Common myeloid progenitor, CD34-positive (primary cell): ENCODE measurements at places on chromosomes 11 and 22.
A peak's percentile ranks its signal among the peaks of the same experiment; 100 is the strongest.

DNA sequence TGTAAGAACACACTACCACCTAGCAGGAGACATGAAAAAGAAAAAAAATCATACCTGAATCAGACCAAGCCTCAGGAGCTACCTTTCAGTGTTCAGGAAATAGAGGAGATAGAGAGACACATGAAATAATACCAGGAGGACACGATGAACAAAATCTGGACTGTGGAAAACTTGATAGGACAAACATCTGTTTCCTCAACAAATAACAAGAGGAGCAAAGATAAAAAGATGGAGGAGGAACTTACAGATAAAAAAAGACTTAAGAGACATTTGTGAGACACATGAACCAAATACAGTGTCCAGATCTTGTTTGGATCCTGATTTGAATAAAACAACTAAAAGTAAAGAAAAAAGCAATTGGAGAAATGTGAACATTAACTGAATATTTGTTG, 12.4 kb upstream of the KCNE3 start:
- H3K36me3 ChIP-seq, result no peaks in the 10 kb centered on the region
- H3K27ac ChIP-seq, result no peak overlapping the region
- no peak overlapping the region for H3K4me3 ChIP-seq
- DNase-seq, result peak; percentile 38

DNA sequence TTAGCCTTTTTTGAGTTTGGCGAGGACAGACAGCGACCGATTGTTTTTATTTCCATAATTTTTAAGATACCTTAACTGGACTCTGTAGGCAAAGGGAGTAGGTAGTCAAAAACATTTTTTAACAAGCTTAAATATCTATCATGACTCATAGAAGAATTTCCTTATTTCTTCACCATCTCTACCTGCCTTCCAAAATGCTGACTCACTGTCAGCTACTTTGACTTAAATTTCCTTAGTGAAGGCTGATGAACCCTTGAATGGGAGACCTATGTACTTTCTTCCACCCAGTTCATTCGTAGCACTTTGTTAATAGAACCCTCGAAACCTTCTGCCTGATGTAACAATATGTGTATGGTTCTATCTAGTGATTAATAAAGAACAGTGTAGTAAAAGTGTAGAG, 1.1 kb upstream of the MTMR2 start:
- H3K27ac ChIP-seq, result no peak overlapping the region
- DNase-seq, result peak; percentile 38

DNA sequence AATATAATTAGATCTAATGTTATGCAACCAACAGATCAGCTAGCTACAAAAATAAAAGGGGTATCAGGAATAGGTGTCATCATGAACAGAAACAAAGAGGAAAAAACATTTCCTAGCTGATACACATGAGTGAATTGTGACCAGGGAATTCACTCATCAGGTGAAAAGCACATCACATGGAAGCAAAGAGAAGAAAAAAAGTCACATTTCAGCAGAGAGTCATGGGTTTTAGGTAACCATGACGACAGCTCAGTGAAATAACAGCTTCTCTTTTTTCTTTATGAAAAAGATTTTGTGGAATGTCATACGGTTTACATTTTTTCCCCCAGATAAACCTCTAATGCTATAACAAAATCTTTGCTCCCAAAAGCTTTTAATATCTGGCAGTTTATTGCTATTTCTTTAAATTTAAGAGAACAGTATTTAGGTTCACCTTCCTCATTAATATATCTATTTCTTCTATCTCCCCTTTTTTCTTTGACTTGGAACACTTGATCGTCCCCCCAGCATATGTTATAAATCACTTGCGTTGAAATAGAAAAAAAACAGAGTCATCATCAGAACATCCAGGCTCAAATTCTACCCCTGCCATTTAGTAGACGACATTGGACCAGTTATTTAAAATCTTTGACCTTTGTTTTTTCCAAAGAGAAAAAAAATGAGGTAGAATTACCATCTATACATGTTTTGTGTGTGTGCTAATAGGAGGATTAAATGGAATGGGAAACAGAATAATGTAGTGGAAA, 5.3 kb downstream of the TYR start:
- H3K27ac ChIP-seq, result no peak overlapping the region
- H3K36me3 ChIP-seq, result no peaks in the 10 kb centered on the region
- no peaks in the 10 kb centered on the region for H3K27me3 ChIP-seq

DNA sequence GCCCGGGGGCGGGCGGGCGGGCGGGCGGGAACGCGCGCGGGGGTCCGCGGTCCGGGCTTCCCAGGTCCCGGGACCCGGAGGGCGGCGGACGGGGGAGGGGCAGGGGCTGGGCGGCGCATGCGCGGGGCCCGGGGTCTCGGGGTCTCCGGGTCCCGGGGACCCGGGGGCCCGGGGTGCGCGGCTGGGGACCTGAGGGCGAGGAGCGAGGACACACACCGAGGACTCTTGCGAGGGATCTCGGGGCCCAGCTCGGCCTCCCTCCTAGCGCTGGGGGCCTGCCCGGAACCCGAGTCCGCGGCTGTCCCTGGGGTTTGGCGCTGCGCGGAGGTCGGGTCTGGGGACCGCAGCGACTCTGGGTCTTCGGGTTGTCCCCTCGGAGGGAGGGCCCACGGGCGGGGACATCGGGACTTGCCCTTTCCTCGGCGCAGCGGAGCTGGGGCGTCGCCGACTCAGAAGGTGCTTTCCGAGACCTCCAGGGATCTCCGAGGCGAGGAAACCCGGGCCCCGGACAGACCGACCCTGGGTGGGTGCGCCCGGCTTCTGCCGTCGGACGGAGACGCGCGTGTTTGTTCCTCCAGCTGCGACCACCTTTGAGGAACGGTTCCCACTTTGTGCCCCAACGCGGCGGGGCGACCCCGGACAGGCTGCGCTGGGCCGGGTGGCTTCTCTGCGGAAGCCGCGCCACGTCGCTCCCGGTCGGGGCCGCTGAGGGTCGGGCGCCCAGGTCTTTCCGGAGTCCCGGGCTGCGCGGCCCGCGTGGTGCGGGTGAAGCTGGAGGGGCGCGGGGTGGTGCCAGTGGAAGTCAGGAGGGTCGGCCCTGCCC, 540 bp downstream of the PPARA start:
- H3K36me3 ChIP-seq, result peaks cover 4% of the 10 kb centered on the region
- H3K4me1 ChIP-seq, result peaks cover 27% of the 10 kb centered on the region
- peak overlapping the region; percentile 64 for H3K27ac ChIP-seq
- peak; percentile 56 for DNase-seq

- H3K27me3 ChIP-seq, result peaks cover 86% of the 10 kb centered on the region
- H3K36me3 ChIP-seq, result no peaks in the 10 kb centered on the region
- H3K27ac ChIP-seq, result no peak overlapping the region
- H3K4me1 ChIP-seq, result no peaks in the 10 kb centered on the region
Observed at GRCh38 chr11:76208438-76209374, 2.4 kb upstream of the WNT11 start.

DNA sequence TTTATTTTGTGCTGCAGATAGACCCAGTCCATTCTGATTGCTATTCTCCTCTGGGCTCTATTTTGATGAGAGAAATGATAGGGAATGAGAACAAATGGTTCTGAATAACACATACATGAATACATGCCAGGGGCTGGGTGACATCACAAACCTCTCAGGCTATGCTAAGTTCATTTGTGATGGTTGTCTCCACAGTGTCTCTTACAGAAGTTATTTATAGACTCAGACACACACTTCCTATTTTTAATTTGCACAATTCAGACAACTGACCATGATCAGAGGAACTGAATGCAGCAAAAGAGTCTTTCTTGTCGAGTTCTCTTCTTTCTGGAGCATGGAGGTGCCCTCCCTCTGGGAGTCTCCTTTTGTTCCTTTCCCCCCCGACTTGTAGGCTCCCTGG, 991.7 kb downstream of the OPCML start:
- no peak overlapping the region for H3K4me3 ChIP-seq
- H3K36me3 ChIP-seq, result no peaks in the 10 kb centered on the region
- no peaks in the 10 kb centered on the region for H3K27me3 ChIP-seq
- no peaks in the 10 kb centered on the region for H3K4me1 ChIP-seq
- DNase-seq, result no peak

DNA sequence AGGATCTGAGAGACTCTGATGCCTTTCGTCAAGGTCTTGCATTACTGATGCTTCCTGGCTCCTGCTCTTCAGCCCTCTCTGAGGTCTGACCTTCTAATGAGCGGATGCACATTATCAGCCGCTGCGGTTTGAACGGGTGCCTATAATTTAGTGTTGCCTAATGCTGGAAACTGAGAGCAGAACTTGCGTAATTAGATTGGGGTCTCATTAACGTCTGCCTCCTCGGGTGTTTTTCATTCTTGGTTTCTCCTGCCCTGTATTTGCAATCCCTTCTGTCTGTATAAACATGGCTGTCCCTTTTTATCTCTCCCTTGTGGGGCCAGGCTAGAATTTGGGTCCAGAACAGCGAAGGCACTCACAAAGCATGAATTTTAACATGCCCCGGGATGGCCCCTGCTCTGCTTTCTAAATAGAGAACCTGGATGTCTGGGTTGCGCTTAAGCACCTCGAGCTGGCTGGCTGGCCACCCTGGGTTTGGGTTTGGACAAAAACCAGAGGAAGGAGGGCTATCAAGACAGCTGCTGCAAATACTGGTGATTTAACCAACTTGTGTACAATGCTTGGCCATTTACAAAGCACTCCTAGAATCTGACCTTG, 118.6 kb downstream of the TIMP3 start:
- H3K27me3 ChIP-seq, result no peaks in the 10 kb centered on the region
- no peaks in the 10 kb centered on the region for H3K36me3 ChIP-seq
- H3K27ac ChIP-seq, result no peak overlapping the region
- peak; percentile 18 for DNase-seq

- H3K27me3 ChIP-seq, result no peaks in the 10 kb centered on the region
- DNase-seq, result peak; percentile 31
- H3K36me3 ChIP-seq, result no peaks in the 10 kb centered on the region
- no peak overlapping the region for H3K4me3 ChIP-seq
- no peak overlapping the region for H3K27ac ChIP-seq
- H3K4me1 ChIP-seq, result peaks cover 13% of the 10 kb centered on the region
Observed at GRCh38 chr11:19281041-19281440, 40.3 kb upstream of the E2F8 start.

DNA sequence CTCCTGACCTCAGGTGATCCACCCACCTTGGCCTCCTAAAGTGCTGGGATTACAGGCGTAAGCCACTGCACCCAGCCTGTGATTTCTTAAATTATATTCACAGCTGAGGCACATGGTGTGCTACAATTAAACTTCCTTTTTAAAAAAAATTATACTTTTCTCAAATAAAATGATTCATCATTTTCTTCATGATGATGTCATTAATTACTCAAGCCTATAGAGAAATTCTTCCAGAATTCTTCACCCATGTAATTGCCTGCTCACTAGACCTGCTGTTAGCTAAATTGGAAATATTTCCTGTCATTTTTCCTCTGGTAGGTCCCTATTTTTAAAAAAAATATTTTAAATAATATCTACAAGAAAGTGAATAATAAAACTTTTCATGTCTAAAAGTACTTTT, 440.0 kb upstream of the ANO3 start:
- no peak overlapping the region for H3K4me3 ChIP-seq
- no peak for DNase-seq
- no peak overlapping the region for H3K27ac ChIP-seq
- H3K27me3 ChIP-seq, result no peaks in the 10 kb centered on the region
- no peaks in the 10 kb centered on the region for H3K36me3 ChIP-seq

DNA sequence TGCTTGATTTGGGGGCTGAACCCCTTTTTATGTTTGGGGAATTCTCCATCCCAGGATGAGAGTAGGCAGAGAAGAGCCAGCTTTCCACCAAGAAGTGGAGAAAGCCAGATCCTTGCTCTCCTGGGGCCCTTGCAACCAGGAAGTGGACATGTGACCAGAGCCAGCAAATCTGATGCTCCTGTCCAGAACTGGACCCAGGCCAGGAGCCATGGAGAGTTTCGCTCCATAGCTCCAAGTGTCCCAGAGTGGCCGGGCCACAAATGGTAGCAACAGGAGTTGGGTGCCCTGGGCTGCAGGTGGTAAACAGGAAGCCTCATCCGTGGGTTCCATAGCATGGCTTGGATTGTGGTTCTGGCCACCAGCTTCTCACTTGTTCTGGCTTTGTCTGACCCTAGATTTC, 93.9 kb upstream of the CD82 start:
- no peak for DNase-seq
- H3K27me3 ChIP-seq, result peaks cover 13% of the 10 kb centered on the region
- H3K4me3 ChIP-seq, result no peak overlapping the region
- H3K36me3 ChIP-seq, result no peaks in the 10 kb centered on the region

DNA sequence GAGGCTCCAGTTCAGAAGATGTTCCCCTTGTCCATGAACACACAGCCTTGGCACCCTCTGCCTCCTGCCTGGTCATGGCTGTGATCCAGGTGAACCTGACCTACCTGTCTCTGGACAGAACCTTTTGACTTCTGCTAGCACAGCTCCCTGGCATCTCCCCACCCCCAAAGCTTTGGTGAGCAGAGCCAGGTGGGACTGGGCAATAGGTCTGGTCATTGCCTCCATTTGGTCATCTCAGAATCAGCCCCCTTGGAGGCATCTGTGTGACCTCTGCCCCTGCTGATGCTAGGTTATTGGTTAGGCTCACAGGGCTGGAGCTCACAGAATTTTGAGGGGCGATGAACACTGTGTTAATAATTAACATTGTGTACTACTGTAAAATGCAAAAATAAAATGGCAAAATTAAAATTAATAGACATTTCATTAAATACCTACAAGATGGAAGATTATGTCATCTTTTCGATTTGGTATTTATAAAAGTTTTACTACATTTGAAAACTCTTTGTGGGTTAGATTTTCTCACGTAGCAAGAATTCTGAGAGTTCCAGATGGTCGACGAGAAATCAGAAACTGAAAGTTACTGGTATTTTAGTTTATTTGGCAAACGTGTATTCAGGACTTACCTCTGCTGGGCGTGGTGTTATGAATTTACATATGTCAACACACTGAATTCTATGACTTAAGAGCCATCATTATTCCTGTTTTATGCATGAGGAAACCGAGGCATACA, 8.3 kb upstream of the KIAA0930 start:
- H3K27me3 ChIP-seq, result no peaks in the 10 kb centered on the region
- no peak overlapping the region for H3K4me3 ChIP-seq
- DNase-seq, result no peak
- H3K4me1 ChIP-seq, result no peaks in the 10 kb centered on the region

- H3K4me3 ChIP-seq, result no peak overlapping the region
- H3K27ac ChIP-seq, result no peak overlapping the region
- peaks cover 4% of the 10 kb centered on the region for H3K4me1 ChIP-seq
Observed at GRCh38 chr22:45208993-45209838, 31.5 kb downstream of the KIAA0930 start.
